Hippocampal formation (tissue), 2 donors: ENCODE measurements at places on chromosomes 6 and 20.

DNA sequence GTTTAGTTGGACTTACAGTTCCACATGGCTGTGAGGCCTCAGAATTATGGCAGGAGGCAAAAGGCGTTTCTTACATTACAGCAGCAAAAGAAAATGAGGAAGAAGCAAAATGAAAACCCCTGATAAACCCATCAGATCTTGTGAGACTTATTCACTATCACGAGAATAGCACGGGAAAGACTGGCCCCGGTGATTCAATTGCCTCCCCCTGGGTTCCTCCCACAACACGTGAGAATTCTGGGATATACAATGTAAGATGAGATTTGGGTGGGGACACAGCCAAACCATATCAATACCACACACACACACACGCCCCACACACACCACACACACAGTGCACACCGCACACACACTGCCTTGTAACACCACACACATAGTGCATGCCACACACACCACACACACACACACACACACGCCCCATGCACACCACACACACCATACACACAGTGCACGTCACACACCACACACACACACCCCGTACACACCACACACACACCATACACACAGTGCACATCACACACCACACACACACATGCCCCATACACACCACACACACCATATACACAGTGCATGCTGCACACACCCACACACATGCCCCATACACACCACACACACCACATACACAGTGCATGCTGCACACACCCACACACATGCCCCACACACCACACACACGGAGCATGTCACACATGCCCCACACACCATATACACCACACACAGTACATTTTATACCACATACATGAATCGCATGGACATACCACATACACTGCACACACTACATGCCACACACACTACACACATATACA, 310.5 kb downstream of the TAF4 start:
- no peak for DNase-seq

GRCh38 chr20:39541136-39541803, 579.1 kb downstream of the DHX35 start:
- DNase-seq, result no peak

GRCh38 chr20:47686545-47686944, 98.7 kb downstream of the SULF2 start:
- DNase-seq, result no peak

DNA sequence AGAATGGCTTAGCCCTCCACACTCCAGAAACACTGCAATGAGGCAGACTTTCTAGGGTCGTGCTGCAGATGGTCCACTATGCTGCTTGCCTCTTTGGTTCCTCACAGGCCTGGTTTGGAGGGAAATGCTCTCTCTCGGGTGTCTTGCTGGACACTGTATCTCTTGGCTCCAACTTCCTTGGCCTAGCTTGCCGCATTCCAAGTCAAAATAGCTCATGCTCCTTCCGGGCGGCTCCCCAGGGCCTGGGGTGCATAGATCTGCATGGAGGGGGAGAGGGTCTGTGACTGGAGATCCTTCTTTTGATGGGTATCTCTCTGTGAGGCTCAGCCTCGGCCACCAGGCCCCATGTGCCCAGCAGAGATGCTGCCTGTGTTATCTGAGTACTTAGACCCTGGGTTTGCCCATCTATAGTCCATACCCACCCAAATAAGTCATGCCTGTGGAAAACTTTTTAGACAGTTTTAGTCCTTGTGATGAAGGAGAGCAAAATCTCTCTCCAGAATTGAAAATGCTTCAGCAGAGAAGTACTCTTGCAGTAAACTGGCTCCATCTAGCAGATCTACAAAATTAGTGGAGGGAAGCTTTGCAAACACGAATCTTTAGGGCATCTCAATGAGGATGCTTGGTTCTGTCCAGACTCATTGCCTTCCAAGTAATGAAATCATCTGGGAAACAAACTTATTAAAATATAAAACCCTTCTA, 264.1 kb upstream of the RIN2 start:
- DNase-seq, result no peak

DNA sequence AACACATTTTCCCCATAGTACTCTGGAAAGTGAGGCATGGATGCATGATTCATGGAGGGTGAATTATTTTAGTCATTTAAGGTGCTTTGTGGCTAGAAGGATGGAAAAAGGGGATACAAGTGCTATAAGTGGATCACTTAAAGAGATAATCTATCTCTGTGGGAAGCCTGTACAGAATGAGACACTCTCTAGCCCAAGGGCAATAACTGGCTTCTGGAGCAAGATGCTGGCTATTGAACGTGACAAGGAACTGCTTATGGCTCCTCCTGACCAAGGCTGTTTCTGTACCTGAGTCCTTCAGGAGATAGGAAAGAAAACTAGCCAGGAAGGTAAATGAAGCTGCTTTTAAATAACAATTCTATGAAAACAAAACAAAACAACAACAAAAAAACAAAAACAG, 590.7 kb downstream of the EYS start:
- DNase-seq, result no peak

DNA sequence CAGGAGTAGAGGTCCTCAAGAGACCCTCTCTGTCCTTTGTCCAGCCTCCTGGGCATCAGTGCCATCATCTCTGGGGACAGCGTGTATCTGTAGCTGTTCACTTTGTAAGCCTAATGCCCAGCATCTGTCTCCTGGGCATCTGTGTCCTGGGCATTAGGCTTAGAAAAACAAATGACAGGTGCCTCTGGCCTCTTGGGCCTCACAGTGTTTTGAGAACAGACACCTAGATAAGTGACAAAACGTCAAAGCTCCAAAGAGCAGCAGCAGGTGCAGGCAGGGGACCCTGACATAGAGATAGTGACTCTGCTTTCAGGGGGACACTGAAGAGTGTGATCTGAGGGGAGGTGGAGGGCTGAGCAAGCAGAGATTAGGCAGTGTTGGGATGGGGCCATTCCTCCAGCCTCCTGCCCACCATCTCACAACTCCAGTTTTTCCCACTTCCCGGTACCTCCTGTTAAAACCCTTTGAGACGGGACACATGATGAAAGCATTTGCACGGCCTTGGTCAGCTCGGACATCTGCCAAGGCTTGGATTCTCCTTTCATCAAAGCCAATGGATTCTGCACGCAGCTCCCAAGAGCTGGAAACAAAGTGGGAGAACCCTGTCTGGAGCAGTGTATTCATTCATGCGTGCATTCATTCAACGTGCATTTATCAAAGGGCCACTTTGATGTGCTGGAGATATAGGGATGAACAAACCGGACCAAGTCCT, 55.5 kb upstream of the CD93 start:
- no peak for DNase-seq

DNA sequence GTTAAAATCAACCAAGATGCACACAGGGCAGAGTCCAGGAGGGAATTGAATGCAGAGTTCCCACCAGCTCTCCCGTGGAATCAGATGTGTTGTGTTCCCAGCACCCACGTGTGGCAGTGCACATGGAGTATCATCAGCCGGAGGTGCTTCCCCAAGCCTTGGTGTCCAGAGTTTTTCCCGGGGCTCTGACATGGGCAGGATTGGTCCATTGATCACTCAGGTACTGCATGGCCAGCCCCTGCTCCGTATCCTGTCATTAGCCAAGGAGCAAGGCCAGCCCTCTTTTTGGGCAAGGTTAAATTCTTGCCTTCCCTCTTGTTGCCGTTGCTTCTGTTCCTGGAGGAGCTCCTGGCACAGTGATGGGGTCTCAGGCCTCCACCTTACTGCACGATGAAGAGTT, 28.6 kb upstream of the SLC22A1 start:
- no peak for DNase-seq

GRCh38 chr6:110491644-110492317, 15.4 kb upstream of the SLC22A16 start:
- DNase-seq, result no peak

- no peak for DNase-seq
These were observed 47.3 kb upstream of the LRFN2 start for GRCh38 chr6:40634429-40634828.

GRCh38 chr20:2212456-2213015, 83.3 kb upstream of the TGM3 start:
- DNase-seq, result no peak

DNA sequence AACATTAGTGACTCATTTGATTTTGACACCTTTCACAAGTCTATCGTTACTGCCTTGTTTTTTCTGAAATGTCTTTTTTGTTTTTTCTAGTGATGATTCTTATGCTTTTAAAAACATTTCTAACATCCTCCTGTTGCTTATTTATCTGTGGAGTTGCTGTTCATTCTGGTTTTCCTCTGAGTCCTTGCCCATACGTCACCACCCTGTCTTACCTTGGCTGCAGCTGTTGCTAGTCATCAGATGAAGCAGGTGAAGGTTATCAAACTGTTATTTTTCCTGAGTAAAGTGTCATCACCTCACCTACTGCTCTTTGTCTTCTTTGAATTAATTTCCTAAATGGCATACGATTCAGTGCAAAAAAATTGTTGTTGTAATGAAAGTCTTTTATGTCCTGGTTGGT, 376.6 kb downstream of the GRIK2 start:
- DNase-seq, result no peak

- DNase-seq, result no peak
These were observed 168.9 kb downstream of the PHF3 start for GRCh38 chr6:63804381-63804956.

- DNase-seq, result no peak
These were observed 291.4 kb downstream of the CENPW start for GRCh38 chr6:126631363-126631762.

DNA sequence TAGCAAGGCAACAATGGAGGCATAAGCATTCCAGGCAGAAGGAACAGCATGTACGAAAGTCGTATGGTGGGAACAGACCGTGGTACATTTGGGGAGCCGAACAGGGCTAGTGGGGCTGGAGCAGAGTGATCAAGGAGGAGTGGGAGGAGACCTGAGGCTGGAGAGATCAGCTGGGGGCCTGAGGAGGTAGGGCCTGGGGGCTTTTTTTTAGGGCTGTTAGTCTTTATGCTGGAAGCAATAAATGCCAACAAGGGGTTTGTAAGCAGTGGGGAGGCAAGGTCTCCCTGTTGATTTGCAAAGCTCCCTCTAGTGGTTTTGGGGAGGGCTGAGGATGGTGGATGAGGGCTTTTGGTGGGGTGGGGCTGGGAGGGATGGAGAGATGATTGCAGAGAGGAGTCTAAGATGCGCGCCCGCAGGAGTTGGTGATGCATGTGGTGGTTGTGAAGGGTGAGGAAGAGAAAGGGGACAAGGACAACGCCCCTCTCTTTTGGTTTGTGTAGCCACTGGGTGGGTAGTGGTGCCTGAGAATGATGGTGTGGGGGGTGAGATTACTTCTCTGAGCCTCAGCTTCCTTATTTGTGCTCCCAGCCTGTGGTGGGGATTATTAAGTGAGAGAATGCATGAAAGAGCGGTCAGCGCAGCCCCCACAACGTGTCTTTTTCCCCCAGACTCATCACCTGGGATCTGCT, 74.1 kb upstream of the TOX2 start:
- no peak for DNase-seq

GRCh38 chr6:3835785-3836184, 13.4 kb upstream of the FAM50B start:
- no peak for DNase-seq

DNA sequence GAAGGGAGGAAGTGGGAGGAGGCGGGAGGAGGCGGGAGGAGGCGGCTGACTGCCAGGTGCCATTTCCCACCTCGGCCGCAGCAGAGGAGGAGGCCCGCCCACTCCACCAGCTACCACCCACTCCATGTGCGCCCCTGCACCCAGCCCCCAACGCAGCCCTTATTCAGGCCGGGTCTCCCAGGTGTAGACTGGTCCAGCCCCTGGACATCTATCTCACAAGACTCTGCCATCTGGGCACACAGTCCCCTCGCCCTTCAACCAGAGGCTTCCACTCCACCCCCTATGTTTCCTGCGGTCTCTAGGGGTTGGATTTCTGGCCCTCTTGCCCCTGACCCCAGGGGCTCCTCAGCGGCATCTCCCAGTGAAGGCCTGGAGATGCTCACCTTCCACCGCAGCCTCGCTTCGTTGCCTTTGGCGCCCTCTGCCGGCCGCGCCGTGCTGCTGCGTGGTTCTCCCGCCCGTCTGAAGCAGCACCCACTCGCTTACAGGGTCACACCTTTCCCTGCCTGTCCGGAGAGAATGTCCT, 32.6 kb upstream of the FAM83D start:
- peak; percentile 38 for DNase-seq

GRCh38 chr20:53270792-53271375, 298.7 kb downstream of the TSHZ2 start:
- no peak for DNase-seq

DNA sequence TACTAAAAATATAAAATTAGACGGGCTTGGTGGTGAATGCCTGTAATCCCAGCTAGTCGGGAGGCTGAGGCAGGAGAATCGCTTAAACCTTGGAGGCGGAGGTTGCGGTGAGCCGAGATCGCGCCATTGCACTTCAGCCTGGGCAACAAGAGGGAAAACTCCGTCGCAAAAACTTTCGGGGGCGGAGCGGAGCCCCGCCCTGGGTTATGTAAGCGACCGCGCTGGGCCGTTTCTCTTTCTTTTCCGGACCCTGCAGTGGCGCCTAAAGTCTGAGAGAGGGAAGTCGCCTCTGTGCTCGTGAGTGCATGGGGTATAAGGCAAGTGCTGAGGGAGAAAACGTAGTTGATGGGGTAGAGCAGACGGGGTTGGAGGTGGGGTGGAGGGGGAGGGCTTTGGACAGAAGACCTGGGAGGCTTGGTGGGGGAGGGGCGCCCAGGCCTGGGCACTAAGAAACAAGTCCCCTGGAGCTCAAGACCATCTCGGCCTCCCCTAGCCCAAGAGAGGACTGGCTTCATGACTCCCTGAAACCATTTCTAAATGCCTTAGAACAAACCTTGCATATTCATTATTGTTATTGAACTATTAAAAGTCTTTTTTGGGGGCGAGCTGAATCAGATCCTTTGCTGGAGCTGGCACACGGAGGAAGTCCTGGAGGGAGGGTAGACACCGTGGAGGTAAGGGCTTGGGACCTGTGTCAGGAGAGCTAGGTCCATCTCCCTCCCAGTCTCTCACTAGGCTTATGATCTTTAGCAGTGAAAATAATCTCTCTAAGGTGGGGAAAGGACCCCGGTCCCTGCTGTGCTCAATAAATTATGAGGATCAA, 2.7 kb upstream of the MICA start:
- no peak for DNase-seq

GRCh38 chr20:34459209-34459897, 56.9 kb upstream of the DYNLRB1 start:
- no peak for DNase-seq

GRCh38 chr20:51801122-51801822, 1.0 kb downstream of the SALL4 start:
- no peak for DNase-seq

- DNase-seq, result peak; percentile 23
These were observed 147.1 kb downstream of the PRL start for GRCh38 chr6:22149501-22150367.

- DNase-seq, result no peak
These were observed 338.7 kb downstream of the HTR1B start for GRCh38 chr6:77124604-77125003.

GRCh38 chr6:131960371-131961133, 9.4 kb upstream of the CCN2 start:
- no peak for DNase-seq
